Naive thymus-derived CD8-positive, alpha-beta T cell (primary cell): ENCODE measurements at places on chromosomes 13 and 19. TPM values are rescaled to one million over a fixed set of nuclear protein-coding genes. Genes with fewer than 3 reads are reported as not detected.

GRCh38 chr19:46812977-46813838, 24.8 kb upstream of the SLC1A5 start:
- H3K4me3 ChIP-seq, result no peak overlapping the region
- peaks cover 2% of the 10 kb centered on the region for H3K4me1 ChIP-seq
- H3K27ac ChIP-seq, result no peak overlapping the region
- no peaks in the 10 kb centered on the region for H3K36me3 ChIP-seq
- no peak for DNase-seq

Gene CBLC
- not detected for total RNA-seq

- peak overlapping the region; percentile 52 for H3K27ac ChIP-seq
- H3K4me3 ChIP-seq, result no peak overlapping the region
- H3K36me3 ChIP-seq, result peaks cover 23% of the 10 kb centered on the region
- no peaks in the 10 kb centered on the region for H3K27me3 ChIP-seq
- no peak for DNase-seq
- H3K4me1 ChIP-seq, result no peaks in the 10 kb centered on the region
These were observed 5.8 kb downstream of the PLPPR3 start for GRCh38 chr19:815775-816499.

GRCh38 chr13:23805122-23805521, 84.1 kb downstream of the MIPEP start:
- no peak overlapping the region for H3K4me3 ChIP-seq
- no peak for DNase-seq
- H3K27ac ChIP-seq, result no peak overlapping the region
- H3K4me1 ChIP-seq, result peaks cover 3% of the 10 kb centered on the region
- H3K36me3 ChIP-seq, result peaks cover 14% of the 10 kb centered on the region
- H3K27me3 ChIP-seq, result no peaks in the 10 kb centered on the region

DNA sequence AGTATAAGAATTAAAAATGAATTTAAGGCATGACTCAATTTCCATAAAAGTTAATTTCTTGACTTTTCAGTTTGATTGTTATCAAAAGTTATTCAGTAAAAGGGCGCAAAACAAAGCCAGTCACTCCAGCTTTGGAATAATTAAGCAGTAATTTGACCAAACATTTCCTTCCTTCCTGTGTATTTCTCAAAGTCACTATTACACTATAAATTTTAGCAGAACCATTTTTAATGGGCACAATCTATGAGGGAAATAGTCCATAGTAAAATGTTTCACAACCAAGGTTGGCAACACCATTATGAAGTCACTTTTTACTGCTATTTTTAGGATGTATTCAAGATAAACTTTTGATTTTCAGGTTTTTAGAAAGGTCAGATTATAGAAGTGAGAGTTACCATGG, 91.0 kb downstream of the DACH1 start:
- no peaks in the 10 kb centered on the region for H3K36me3 ChIP-seq
- H3K27ac ChIP-seq, result no peak overlapping the region
- H3K4me1 ChIP-seq, result no peaks in the 10 kb centered on the region
- no peak for DNase-seq

Gene CKM
- not detected for total RNA-seq

- no peaks in the 10 kb centered on the region for H3K27me3 ChIP-seq
- DNase-seq, result no peak
- no peak overlapping the region for H3K4me3 ChIP-seq
- H3K4me1 ChIP-seq, result peaks cover 73% of the 10 kb centered on the region
These were observed 3.2 kb upstream of the NKG7 start for GRCh38 chr19:51375504-51376221.

GRCh38 chr13:90933097-90933826, 414.2 kb upstream of the MIR17HG start:
- DNase-seq, result no peak
- H3K27ac ChIP-seq, result no peak overlapping the region
- H3K36me3 ChIP-seq, result no peaks in the 10 kb centered on the region
- H3K4me3 ChIP-seq, result no peak overlapping the region
- no peaks in the 10 kb centered on the region for H3K4me1 ChIP-seq

- peaks cover 8% of the 10 kb centered on the region for H3K4me1 ChIP-seq
- peak; percentile 86 for DNase-seq
- no peaks in the 10 kb centered on the region for H3K36me3 ChIP-seq
- H3K27ac ChIP-seq, result no peak overlapping the region
- H3K4me3 ChIP-seq, result peak overlapping the region; percentile 79
These were observed 18.4 kb upstream of the TUBGCP3 start for GRCh38 chr13:112606109-112607001.

Gene SMIM17
- total RNA-seq, result not detected
